GOT3 (cell line): ENCODE measurements at places on chromosomes 3 and 15.
A peak's percentile ranks its signal among the peaks of the same experiment; 100 is the strongest.

DNA sequence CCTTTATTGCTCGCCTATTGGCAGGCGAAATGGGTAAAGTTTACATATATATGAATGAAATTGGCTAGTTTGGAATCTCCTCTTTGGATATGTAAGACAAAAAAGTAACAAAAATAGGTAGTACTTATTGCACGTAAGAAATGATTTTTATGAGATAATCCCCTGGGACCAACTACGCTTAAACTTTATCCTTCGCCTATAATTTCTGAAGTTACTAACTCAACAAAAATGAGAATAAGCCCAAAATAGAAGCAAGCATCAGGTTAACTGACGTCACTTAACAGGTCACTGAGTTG lies 438 bp upstream of the SLC49A4 start:
- DNase-seq = no peak

DNA sequence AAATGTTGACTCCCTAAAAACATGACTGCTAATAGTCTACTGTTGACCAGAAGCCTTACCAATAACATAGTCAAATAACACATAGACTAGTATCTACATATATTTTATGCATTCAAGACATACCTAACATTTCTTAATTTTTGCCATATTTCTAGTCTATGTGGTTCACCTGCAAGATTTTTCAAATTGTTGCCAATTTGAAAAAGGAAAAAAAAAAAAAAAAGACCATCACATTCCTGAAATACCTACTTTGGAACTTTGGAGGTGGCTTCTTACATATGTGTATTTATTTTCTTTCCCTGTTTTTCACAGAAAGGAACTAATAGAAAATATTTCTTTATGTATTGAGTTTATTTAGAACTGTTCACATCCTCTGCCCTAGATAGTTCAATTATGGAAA lies 13.4 kb upstream of the ATP13A3 start:
- DNase-seq = no peak

DNA sequence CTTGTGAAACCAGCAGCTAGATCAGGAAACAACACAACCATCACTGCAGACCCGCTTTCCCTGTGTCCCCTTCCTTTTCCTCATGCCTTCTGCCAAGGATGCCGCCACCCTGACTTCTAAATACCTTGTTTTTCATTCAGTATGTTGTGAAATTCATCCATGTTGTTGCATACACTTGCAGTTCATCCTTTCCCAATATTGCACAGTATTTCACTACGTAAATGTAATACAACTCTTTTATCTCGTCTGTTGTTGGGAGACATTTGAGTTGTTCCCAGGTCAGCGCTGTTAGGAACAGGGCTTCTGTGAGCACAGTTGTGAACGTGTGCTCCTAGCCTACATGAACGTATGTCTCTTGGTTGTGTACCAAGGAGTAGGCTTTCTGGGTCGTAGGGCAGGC lies 24.2 kb downstream of the TLNRD1 start:
- no peak for DNase-seq

- peak; percentile 26 for DNase-seq
These were observed 860 bp downstream of the RASA2 start for GRCh38 chr3:141487521-141488252.

GRCh38 chr3:130576375-130577266 lies 59.6 kb downstream of the COL6A6 start:
- DNase-seq = no peak

DNA sequence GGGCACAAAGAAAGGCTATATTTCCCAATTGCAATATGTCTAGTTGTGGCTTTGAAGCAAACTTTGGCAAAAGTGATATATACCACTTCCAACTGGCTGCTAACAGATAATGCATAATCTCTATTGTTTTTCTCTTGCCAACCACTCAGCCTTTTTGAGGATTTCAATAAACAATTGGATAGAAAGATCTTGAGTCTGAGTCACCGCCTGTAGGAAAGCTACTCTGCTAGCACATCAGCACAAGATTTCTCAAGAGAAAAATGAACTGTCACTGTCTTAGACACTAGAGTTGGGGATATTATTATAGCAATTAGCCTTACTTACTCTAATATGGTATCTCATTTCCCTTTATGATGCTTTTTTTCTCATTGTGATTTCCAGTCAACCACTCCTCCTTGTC lies 119.7 kb downstream of the SST start:
- DNase-seq = no peak

DNA sequence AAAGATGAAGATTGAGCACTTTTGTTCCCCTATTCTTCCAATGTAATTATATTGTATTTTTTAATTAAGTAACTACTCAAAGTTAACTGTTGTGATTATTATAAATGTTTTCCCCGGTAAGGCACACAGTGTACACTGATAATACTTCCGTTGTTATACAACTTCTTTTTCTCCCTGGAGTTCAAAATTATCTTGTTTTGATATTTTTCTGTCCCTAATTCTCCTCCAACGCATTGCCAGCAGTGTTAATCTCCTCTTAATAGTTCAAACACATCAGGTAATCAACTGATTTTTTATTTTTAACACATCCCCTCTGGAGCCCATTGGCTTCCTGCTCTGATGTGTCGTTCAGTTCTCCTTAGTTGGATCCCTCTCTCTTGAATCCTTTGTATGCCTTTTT lies 32.3 kb upstream of the MFSD1 start:
- no peak for DNase-seq
